Stimulated activated CD8-positive, alpha-beta memory T cell treated with anti-CD3 and anti-CD28 coated beads, Interleukin-2, amount 100 ng/mL, for 48 hours (primary cell): ENCODE measurements at places on chromosomes 2 and 18.

- no peak for DNase-seq
Observed at GRCh38 chr2:20627712-20628380, 23.1 kb downstream of the HS1BP3 start.

DNA sequence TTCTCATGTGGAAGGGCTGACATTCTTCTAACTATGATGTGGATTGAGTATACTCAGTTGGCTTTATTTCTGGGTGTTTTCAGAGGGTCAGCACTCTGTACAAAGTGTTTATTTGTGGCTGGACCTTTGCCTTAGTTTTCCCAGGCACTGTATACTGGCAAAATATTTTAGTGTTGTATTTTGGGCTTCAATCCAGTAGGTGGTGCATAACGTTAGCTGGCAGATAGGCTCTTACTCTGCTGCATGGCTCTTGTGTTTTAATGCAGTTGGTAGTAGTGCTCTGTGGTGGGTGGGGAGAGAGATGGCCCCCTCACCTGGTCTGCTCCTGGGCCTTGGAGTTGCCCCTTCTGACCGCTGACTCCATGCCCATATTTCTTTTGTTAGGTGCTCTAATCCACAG lies 75.6 kb upstream of the REG3A start:
- DNase-seq = no peak

DNA sequence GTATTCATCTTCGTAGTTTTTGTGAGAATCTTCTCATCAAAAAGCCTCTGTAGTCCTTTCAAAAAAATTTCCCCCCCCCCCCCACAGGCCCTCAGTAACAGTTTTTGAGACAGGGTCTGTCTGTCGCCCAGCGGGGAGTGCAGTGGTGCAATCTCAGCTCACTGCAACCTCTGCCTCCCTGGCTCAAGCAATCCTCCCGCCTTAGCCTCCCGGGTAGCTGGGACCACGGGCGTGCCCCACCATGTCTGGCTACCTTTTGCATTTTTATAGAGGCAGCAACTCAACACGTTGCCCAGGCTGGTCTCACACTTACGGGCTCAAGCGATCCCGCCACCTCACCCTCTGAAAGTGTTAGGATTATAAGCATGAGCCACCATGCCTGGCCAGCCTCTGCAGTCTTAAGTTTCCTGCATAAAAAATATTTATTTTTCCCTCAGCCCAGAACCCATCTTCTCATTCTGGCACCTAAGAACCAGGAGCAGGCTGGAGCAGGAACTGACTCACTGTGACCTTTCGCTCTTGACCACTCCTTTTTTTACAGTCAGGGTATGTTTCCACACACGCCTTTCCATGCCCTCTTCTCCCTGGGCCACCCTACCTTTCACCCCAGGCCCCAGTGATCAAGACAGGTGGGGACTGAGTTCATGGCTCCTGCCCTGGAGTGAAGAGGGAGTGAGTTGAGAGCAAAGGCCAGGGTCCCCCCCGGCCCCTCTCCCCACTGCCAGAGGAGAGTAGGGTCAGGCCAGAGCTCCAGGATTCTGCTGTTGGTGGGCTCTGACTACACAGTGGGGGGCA lies 32.5 kb upstream of the NT5DC4 start:
- DNase-seq = no peak

- DNase-seq = no peak
Observed at GRCh38 chr18:45774065-45774521, 50.1 kb downstream of the SLC14A1 start.

GRCh38 chr2:236073867-236074655 lies 94.1 kb downstream of the GBX2 start:
- DNase-seq = no peak

GRCh38 chr2:72035518-72036172 lies 112.0 kb downstream of the CYP26B1 start:
- DNase-seq = no peak

DNA sequence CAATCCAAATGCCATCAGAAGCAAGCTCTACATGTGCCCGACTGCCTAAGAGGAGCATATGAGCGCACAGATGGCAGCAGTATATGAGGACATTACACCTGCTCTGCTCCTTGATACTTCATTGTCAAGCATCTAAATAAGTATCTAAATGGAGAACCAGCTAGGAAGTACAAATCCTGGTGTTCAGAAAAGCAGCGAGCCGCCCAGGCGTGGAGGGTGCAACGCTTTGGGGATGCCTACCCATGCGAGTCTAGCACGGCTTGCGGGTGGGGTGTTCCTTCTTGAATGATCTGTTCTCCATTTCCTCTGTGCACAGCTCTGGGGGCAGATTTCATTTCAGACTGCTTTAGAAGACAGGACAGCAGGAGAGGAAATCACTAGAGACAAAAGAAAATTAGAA lies 63.0 kb upstream of the BCL2L11 start:
- DNase-seq = no peak

DNA sequence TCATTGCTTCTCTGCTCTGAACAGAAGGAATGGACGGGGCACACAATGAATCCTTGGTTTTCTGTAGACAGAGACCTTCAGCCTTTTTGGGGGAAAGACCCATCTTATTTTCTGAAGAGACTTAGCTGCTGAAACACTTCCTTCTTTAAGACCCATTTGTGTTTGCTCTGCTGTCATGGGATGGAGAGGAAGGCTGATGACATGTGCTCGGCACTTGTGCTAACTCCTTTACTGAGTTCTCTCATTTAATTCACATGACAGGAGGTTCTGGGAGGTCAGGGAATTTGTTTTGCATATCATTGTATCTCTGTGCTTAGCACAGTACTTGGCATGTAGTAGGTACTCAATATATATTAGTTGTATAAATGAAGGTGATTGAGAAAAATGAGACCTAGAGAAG lies 39.0 kb downstream of the OXER1 start:
- no peak for DNase-seq

- DNase-seq = no peak
Observed at GRCh38 chr2:59888015-59888414, 665.4 kb downstream of the BCL11A start.
